A549 treated with RU486 at 1 μM for 4 hours (cell line): ENCODE measurements at places on chromosomes 7 and 10. TPM values are rescaled to one million over a fixed set of nuclear protein-coding genes. Genes with fewer than 3 reads are reported as not detected.

EMX2 gene
- not detected in 5 replicates for total RNA-seq

NODAL gene
- not detected in 5 replicates for total RNA-seq

SDK1 gene
- total RNA-seq: 0.31 to 0.74 TPM (median 0.37 TPM) in 5 replicates

CCL24 gene
- total RNA-seq: 0.53 TPM in 1 of 5 replicates, not detected in the others

TLX1 gene
- not detected in 5 replicates for total RNA-seq

EPO gene
- total RNA-seq: 0.07 to 0.23 TPM in 2 of 5 replicates, not detected in the others

FAM24B gene
- 12.9 to 17.7 TPM (median 14.5 TPM) in 5 replicates for total RNA-seq

SPDYE2 gene
- total RNA-seq: not detected in 5 replicates

LRRD1 gene
- total RNA-seq: not detected in 5 replicates

AKR1C3 gene
- 1,182 to 1,414 TPM (median 1,279 TPM) in 5 replicates for total RNA-seq

USP6NL gene
- 8.1 to 13.4 TPM (median 13.2 TPM) in 5 replicates for total RNA-seq

SAP25 gene
- 0.42 to 0.76 TPM (median 0.55 TPM) in 3 of 5 replicates, not detected in the others for total RNA-seq

PDE6C gene
- not detected in 5 replicates for total RNA-seq

PRR15 gene
- 1.5 to 2.6 TPM (median 2.3 TPM) in 5 replicates for total RNA-seq

LRMDA gene
- total RNA-seq: 3.1 to 6.5 TPM (median 4.6 TPM) in 5 replicates

SPDYE8 gene
- not detected in 5 replicates for total RNA-seq

FGFBP3 gene
- 1.8 to 3.1 TPM (median 2.7 TPM) in 5 replicates for total RNA-seq

ATOH7 gene
- total RNA-seq: 0.23 to 0.43 TPM (median 0.23 TPM) in 5 replicates

SLC18A3 gene
- total RNA-seq: not detected in 5 replicates

HOGA1 gene
- 0.83 to 1.7 TPM (median 0.93 TPM) in 5 replicates for total RNA-seq

ANKRD30A gene
- 0.29 to 1.1 TPM (median 0.88 TPM) in 5 replicates for total RNA-seq

SPAM1 gene
- total RNA-seq: not detected in 5 replicates

CFAP46 gene
- total RNA-seq: 1.1 to 1.8 TPM (median 1.3 TPM) in 5 replicates

ETV1 gene
- 2.0 to 4.0 TPM (median 3.0 TPM) in 5 replicates for total RNA-seq

OR2AE1 gene
- total RNA-seq: not detected in 5 replicates
